Esophagus mucosa (tissue), 1 donor: ENCODE measurements at places on chromosomes 6 and 20. TPM values are rescaled to one million over a fixed set of nuclear protein-coding genes. Genes with fewer than 3 reads are reported as not detected.

- no peak for ATAC-seq
These were observed 17.1 kb downstream of the NPEPL1 start for GRCh38 chr20:58709703-58710039.

- ATAC-seq: no peak
These were observed 100.5 kb upstream of the STXBP5 start for GRCh38 chr6:147103694-147104093.

- peak; percentile 43 for ATAC-seq
These were observed 86.8 kb upstream of the SNAP25 start for GRCh38 chr20:10131732-10132345.

GRCh38 chr6:130188207-130188899, 34.4 kb downstream of the SAMD3 start:
- no peak for ATAC-seq

GRCh38 chr20:31829731-31830130, 10.6 kb downstream of the MYLK2 start:
- no peak for ATAC-seq

- ATAC-seq: no peak
These were observed 126.1 kb downstream of the LRRC1 start for GRCh38 chr6:53920881-53921280.

GRCh38 chr6:85670573-85670972, 27.9 kb upstream of the SYNCRIP start:
- no peak for ATAC-seq

DNA sequence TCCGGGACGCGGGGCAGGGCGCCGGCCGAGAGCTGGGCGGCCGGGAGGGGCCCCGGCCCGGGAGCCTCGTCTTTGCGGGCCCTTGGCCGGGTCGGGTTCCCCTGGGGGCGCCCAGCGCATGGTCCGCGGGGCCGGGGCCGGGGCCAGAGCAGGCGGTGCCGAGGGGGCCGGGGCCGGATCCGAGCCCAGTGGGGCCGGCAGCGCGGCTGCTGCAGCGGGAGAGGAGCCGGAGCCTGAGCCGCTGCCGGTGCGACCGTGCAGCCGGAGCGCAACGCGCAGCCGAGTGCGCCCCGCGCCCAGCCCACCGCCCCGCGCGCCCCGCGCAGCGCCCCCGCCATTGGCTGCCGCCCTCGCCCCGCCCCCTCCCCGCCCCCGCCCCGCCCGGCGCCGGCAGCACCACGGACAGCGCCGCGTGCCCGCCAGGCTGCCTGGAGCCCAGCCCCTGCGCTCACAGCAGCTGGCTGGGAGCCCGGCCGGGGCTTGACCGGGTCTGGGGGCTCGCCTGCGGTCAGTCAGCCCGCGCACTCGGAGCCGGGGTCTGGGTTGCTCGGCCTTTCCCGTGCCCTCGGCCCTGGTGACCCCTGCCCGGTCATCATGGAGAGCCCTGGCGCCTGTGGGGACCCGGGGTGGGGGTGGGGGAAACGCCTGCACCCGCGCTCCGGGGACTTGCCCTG, at the start of gene HRH3:
HRH3 (minus strand) TSS at position 287 of the 674 bp plus-strand sequence. CDS start 308 bp downstream, outside the sequence.
- ATAC-seq: peak; percentile 56

- no peak for ATAC-seq
These were observed 275.9 kb downstream of the FOXC1 start for GRCh38 chr6:1885576-1886011.

- peak; percentile 97 for ATAC-seq
These were observed 72.5 kb downstream of the TXLNB start for GRCh38 chr6:139219271-139219729.

GRCh38 chr6:135118134-135118730, 62.9 kb upstream of the MYB start:
- ATAC-seq: no peak

- no peak for ATAC-seq
These were observed 362.6 kb downstream of the CD109 start for GRCh38 chr6:74058606-74059005.

- no peak for ATAC-seq
These were observed 31.6 kb upstream of the GJA10 start for GRCh38 chr6:89862698-89863097.

GRCh38 chr6:10633216-10633615, 61.2 kb downstream of the C6orf52 start:
- ATAC-seq: peak; percentile 99

DNA sequence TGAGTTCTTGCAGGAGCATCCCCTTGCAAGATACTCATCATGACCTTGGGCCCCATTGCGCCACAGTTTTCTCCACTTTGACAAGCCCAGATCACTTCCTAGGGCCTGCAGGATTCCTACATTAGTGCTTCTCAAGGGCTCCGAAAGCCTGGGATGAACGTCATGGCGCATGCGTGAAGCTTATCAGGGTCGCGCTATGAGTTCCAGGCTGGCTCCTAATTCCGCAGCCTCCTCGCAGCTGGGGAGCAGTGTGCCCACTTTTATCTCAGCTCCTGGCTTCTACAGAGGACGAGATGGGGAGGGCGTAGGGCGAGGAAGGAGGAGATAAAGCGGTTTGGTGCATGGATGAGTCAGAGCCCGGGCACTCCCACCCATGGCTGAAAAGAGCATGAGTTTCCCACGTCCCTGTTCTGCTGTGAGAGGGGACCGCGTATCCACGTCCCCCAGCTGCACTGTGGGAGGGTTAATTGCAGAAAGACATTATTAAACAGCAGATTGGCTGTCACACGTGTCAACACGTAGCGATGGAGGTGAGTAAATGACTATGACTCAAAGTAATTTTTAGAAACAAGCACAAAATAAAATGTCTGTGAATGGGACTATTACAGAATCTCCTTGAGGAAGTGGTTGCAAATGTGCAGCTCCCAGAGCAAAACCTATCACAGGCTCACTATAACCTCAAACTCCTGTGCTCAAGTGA, 72.9 kb upstream of the DSP start:
- ATAC-seq: peak; percentile 79

GRCh38 chr6:8513174-8513573, 77.8 kb upstream of the SLC35B3 start:
- peak; percentile 86 for ATAC-seq

GRCh38 chr6:76814496-76815458, 648.5 kb downstream of the HTR1B start:
- no peak for ATAC-seq

GRCh38 chr6:125984311-125984710, 2.0 kb upstream of the TRMT11 start:
- no peak for ATAC-seq

GRCh38 chr6:434051-434705, 42.6 kb downstream of the IRF4 start:
- no peak for ATAC-seq

- ATAC-seq: peak; percentile 89
These were observed 23.9 kb upstream of the SPTLC3 start for GRCh38 chr20:12984863-12985262.

GRCh38 chr6:148432462-148433195, 90.0 kb downstream of the SASH1 start:
- peak; percentile 32 for ATAC-seq

GRCh38 chr6:129543981-129544380, 166.0 kb downstream of the ARHGAP18 start:
- ATAC-seq: no peak

DNA sequence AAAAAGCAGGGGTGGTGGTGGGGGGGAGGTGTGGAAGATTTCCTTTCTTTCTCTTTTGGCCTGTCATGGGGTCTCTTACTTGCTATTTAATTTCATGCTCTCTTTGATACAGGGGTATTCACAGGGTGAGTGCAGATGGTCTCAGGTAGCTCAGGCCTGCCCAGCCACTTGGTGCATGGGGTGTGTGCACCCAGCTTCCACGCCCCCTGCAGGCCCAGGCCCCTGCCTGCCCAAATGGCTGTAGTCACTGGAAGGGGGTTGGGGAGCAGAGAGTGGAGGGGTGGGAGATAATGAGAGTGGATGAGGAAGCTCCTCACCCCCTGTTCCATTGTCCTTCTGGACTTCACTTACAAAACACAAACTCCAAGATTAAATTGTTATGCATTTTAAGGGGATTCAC, 133.6 kb upstream of the SGK1 start:
- ATAC-seq: no peak

GRCh38 chr20:11777387-11778205, 140.1 kb upstream of the BTBD3 start:
- no peak for ATAC-seq

DNA sequence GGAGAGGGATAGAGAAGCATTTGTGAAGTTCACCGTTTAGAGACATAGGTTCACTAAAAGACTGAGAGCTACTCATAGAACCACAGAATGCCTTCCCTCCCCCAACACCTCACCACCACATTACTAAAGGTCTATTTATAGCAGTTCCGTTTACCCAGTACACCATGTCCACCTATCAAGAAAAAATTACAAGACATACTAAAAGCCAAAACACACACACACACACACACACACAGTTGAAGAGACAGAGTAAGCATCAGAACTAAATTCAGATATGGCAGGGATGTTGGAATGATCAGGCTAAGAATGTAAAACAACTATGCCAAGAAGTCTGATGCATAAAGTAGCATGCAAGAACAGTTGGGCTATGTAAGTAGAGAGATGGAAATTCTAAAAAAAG, 52.3 kb downstream of the SLC22A3 start:
- ATAC-seq: no peak

DNA sequence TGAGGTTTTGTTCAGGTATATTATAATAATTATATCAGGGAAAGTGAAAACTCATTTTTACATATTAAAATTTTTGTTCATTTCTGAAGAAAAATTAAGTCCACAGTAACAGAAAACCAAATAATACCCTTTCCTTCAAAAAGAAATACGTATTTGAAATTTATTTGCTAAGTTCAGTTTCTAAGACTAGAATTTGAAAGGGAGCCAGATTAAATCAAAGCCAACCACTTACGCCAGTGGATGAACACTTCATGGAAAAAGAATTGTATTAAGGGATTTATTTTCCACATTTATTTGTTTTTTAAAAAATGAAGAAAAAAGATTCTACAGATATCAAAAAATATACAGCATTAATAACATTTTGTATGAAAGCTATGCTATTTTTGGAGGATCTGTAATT, 654.4 kb downstream of the EYS start:
- no peak for ATAC-seq

- ATAC-seq: no peak
These were observed 96.6 kb downstream of the PLG start for GRCh38 chr6:160798625-160799024.

DNA sequence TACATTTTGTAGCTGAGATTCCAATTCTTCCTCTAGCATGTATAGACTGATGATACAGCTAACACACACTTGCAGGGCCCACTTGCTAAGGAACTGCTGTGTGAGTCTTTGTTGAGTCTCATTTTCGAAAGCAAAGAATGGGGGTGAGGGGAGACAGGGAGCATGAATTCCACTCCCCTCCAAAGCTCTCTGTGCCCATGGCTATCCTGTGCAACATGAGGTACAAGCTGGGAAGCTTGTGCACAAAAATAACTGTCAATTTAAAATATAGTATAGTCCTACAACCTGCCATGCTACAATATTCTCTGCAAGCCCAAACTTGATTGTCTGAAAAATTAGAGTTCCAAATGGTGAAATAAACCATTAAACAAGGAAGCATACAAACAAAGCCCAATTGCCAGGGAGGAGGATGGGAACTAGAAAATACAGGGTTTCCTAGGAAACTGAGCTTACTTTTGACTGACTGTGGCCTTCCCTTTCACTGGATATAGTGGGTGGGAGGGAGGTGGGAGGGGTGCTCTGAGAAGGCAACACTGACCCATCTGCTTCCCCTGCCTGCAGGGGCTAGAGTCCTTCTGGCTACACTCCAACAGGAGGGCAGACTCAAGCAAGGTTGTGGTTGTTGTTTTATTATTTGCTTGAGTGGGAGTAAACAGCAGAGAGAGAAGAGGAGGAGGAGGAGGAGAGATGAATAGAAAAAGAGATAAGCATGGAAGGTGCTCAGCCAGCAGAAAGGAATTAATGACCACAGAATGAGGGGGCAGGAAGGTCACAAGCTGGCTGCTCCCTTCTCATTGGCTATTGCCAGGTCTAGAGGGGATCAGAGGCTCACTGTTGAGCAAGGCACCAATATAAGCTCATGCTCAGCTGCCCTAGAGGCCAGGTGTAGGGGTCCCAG, 84.6 kb downstream of the FYN start:
- ATAC-seq: no peak

The SLC35D3 gene
- total RNA-seq: not detected

The CAGE1 gene
- 0.28 TPM for total RNA-seq

The PERP gene
- 675 TPM for total RNA-seq

The RNF182 gene
- total RNA-seq: 0.20 TPM

The SYCP2L gene
- not detected for total RNA-seq

The RAET1L gene
- total RNA-seq: 30.4 TPM

The BCKDHB gene
- total RNA-seq: 12.9 TPM

The PRSS35 gene
- total RNA-seq: not detected
